GM12865 (cell line): ENCODE measurements at places on chromosomes 3 and 15.

DNA sequence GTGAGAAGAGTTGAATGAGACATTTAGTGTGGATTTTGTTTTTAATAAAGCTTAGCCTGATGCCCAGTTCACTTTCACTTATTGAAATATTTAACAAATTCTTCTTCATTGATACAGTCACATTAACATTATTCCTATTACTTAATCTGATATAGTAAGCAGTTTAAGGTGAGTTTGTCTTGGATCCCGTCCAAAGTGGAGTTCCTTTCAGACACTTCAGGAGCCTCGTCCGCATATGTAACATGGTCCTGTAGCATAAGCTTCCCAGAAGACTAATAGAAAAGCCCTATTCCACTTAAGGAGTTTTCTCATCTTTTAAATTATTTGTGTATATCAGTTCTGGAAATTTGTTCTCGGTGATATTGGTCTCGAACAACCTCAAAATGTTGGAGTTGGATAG lies 39.7 kb upstream of the MLF1 start:
- no peak for DNase-seq

DNA sequence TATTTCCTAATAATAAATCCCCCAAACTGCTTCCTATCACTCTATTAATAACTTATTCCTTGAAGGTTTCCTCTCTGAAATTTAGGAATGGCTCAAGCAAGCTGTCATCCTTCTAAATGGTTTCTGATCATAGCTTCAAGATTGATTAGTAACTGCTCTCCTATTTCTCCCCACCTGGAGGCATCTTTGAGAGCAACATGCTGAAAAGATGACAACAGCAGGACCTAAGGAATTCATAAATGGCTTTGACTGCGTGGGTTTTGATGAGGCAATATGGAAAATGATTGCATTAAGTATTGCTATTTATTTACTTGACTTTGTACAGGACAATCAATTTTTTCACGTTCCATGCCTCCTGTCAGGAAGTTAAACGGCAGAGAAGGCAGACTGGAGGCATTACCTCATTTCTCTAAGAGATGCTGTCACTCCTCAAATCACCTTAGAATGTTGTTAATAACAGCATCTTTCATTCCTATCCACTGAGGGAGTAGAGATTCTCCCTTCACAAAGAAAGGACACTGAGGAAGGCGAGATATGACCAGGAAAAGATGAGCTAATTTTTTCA lies 256.4 kb downstream of the EPHB1 start:
- no peak for DNase-seq

DNA sequence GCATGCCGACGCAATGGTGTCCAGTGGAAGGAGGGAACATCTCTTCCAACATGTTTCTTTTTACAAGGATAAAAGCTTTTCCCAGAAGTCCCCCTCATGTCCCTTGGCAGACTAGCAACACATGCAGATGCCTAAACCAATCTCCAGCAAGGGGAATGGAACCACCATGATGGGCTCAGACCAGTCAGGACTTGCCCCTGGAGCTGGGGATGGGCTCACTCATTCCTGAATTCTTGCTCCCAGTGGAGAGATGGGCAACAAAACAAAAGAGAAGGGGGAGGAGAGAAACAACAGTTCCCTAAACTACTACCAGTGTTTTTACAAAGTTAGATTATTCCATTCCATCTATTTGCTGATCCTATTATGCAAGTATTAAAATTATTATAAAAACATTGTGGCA lies 76.8 kb upstream of the OXTR start:
- no peak for DNase-seq

DNA sequence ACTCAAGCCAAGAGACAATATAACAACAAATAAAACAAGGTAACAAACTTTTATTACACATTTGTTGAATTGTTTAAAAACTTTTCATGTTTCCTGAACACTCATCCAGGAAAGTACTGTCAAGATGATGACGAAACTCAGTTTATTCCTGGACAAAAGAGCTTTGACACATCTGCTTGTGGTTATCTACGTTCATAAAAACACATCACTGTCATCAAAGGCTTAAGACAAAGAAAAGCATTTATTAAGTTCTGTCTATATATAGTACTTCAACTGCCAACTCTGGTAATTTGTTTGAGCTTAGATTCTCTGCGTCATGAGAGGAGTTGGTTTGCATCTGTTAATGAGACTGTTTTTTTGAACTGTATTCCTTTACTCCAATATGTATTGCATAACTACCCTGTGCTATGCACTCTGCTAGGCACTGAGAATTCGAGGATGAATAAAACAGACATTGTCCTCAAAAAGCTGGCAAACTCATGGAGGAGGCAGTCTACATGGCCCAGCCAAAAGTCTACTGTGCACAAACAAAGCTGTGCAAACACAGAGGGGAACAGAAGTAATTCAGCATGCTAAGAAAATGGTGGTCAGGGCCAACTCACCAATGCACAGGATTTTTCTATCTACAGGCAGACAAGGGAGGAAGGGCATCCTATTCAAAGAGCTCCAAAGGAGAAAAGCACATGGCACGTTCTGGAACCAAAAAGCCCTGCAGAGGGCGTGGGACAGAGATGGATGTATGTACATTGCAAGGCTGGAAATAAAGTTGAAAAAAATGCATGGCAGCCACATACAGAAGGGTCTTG lies 21.5 kb downstream of the PLD1 start:
- no peak for DNase-seq

- DNase-seq, result no peak
These were observed 116.9 kb downstream of the DCLK3 start for GRCh38 chr3:36647423-36647853.

DNA sequence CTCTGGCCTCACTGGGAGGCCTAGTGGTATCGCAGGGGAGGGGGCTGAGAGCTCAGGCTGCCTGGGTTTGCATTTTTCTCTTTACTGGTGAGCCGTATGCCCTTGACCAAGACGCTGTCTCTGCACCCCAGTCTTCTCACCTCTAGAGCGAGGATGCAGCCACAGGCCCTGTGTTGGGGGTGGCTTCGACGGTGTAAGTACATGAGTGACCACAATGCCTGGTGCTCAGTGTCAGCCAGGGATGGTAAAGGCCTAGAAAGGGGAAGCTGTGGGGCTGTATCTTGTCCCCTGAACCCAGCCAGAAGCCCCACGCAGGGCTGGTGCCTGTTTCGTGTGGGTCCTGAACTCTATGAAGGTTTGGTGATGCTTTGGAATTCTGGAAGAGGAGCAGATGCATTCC lies 19.8 kb downstream of the SYNM start:
- no peak for DNase-seq

GRCh38 chr15:96448923-96449322 lies 118.4 kb downstream of the NR2F2 start:
- DNase-seq, result no peak
